ENCODE measurements at places on chromosomes 7 and 10.

DNA sequence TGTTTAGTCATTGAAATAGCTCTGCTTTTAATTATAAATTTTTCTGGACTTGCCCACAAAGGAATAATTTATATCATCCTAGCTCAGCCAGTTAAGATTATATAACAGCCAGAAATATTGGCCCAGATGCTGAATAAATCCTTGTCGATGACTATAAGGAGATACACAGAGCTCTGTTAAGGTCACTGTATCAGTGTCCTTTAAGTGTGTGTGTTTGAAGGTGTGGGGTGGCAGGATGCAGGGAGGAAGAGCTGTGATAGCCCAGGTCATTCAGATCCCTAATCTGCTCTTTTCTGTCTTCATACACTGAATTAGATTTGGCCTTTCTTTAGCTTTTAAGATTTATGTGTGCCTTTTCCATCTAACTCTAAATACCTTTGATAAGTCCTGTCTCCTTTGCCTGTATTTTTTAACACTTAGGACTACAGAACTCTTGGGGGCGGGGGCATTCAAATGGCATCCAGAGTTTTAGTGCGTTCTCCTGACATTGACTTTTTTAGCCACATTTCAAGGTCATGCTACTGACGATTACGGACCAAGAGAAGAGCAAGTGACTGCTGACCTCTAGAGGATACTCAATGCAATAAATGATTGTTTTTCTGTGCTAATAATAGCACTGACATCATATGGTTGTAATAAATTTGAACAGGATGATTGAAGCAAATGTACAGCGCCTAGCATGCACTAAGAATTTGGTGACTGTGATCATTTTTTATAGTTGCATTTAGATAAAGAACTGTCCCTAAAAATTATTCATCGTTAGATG is 172.3 kb downstream of the CACNB2 start:
- no peak for DNase-seq

GRCh38 chr7:133481676-133482075 is 228.8 kb downstream of the EXOC4 start:
- DNase-seq: no peak

DNA sequence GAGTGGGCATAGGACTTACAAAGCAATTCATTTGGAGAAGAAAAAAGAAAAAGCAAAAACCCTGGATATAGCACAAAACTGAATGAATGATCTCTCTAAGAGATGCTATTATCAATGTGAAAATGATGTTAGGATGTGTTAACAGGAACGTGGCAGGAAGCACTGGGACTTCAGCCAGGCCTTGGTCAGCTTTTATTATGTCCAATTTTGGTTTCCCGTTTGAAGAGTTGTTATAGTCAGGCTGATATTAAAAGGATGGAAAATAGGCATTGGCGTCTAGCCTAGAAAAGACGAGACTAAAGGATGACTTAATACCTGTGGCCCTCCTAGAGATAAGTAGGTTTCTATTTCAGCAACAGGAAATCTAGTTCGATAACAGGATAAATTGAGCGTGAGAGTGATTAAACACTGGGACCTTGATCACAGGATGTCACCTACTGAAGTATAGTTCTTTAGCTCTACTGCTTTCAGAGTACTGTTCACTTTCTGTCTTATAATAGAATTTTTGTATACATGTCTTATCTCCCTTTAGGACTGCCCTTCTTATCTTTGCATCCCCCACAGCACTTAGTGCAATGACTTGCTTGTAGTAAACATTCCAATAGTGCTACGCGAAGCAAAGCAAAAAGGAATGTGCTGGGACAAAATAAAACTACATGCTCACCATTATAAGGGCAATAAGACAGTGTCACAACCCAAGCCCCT is 99.8 kb upstream of the AGBL3 start:
- DNase-seq: no peak

DNA sequence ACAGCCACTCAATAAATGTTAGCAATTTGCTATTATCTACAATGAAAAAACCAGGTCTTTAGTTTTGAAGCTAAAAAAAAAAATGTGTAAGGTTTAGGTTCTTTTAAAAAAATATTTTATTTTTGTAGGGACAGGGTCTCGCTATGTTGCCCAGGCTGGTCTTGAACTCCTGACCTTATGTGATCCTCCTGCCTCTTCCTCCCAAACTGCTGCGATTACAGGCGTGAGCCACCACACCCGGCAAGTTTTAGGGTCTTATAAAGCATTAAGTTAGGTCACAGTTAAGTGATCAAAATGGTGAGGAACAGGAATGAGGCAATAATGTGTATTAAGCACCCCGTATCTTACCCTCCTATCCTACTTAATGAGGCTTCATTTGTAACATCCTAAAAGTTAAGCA is 774 bp downstream of the SEM1 start:
- DNase-seq: no peak

- no peak for DNase-seq
Observed at GRCh38 chr10:133353202-133353959, 4.4 kb downstream of the FUOM start.

GRCh38 chr7:19530261-19530660 is 178.6 kb downstream of the POLR1F start:
- DNase-seq: no peak

GRCh38 chr7:68425377-68425776 is 1172.9 kb upstream of the AUTS2 start:
- DNase-seq: no peak

- no peak for DNase-seq
Observed at GRCh38 chr7:147896121-147896520, 694.4 kb upstream of the C7orf33 start.

- DNase-seq: no peak
Observed at GRCh38 chr10:104300736-104301292, 31.8 kb downstream of the GSTO2 start.

DNA sequence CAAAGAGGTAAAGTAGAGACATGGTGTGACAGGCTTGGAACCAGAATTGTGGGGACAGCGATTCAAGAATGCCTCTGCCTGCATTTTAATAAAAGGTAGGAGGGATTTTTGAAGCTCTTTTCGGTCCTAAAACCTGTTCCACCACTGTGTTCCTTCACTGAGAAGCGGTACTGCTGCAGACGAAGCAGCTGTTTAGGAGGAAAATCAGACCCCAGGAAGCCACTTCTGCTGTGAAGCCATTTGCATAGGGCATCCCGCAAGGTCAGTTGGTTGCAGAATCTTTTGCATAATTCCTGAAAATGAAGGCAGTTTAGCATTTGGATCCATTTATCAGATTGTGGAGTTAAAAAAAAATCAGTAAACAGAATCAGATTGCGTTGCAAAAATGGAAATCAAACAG is 183.3 kb upstream of the PRKCQ start:
- DNase-seq: no peak

- no peak for DNase-seq
Observed at GRCh38 chr7:16571941-16572340, 45.3 kb downstream of the LRRC72 start.

GRCh38 chr7:99825452-99825851 is 2.4 kb upstream of the CYP3A43 start:
- DNase-seq: no peak

DNA sequence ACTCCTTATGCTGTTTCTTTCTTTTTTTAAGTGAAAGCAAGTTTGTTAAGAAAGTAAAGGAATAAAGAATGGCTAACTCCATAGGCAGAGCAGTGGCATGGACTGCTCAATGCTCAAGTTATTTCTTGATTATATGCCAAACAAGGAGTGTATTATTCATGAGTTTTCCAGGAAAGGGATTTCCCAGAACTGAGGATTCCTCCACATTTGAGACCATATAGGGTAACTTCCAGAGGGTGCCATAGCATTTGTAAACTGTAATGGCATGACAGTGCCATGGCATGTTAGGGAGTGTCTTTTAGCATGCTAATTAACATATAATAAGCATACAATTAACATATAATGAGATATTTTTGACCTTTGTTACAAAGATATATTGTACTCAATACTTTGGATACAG is 1034.5 kb upstream of the PHF14 start:
- no peak for DNase-seq

- no peak for DNase-seq
Observed at GRCh38 chr7:158612546-158612945, 24.9 kb upstream of the PTPRN2 start.

GRCh38 chr7:47704936-47705335 is 123.0 kb upstream of the TNS3 start:
- DNase-seq: no peak

DNA sequence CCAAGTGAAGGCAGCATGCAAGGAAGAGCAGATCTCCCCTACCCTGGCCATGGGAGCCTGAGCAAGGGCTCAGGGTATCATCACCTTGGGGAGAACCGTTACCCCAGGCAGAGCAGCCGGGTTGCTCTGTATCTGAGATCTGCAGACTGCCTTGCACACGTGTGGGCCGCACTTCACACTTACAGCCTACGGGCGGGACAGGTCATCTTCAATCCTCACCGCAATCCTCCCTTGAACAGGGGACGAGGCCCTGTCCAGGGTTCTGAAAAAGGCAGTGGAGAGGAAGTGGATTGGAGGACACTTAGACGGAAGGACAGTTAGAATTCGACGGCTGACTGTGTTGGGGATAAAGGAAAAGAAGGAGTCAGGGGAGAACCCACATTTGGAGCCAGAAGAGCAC is 51.4 kb downstream of the NPS start:
- no peak for DNase-seq

DNA sequence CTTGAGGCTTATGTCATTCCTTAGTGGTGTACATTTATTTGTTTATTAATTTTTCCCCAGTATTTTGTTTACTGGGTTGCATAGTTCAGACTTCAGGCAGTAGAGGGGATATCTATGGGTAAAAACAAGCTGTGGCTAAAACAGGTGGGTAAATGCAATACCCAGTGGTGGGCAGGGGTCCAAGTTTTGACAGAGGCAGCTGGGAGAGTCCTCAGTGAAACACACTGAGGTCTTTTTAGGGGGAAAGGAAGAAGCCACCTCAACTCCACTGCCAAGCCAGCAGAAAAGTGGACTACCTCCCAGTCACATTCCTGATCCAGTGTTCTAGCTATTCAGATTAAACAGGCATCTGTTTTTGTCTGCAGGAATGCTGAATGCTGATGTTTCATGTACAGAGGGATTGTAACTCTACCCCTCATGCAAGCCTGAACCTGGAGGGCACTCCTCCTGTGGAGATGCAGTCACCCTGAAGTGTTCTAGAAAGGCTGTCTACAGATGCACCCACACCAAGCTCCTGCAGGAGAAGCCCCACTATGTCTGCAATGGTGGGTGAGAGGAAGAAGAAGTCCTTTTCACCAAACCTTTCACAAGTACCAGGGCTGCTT is 757.8 kb downstream of the INHBA start:
- no peak for DNase-seq

GRCh38 chr10:96565774-96566173 is 21.0 kb downstream of the TM9SF3 start:
- DNase-seq: no peak

GRCh38 chr7:101377189-101377736 is 14.6 kb downstream of the COL26A1 start:
- no peak for DNase-seq

- no peak for DNase-seq
Observed at GRCh38 chr7:141218941-141219340, 145.1 kb downstream of the TMEM178B start.
